Stimulated activated CD4-positive, alpha-beta T cell treated with anti-CD3 and anti-CD28 coated beads, Interleukin-1b, Interleukin-23, amount 100 ng/mL, for 1 hour (primary cell): ENCODE measurements at places on chromosomes 2 and 18.

GRCh38 chr2:62208074-62208757 lies 12.3 kb downstream of the B3GNT2 start:
- DNase-seq = no peak

DNA sequence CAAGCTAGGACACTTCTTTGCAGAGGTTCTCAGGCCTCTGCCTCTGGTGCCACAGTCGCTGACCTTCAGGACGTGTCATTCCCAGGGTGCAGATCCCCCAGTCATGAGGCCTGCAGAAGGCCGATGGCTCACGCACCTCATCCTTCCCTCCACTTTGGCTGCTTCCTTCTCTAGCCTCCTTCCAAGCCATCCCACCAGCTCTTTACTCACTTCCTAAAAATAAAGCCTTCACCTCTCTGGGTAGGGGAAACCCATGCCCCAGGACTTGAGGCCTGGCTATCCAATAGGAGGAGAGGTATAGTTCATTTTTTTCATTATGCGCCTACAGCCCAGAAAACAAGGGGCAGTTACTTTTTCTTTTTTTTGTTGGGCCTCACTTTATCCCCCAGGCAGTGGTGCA lies 91.4 kb downstream of the B3GNT2 start:
- no peak for DNase-seq

DNA sequence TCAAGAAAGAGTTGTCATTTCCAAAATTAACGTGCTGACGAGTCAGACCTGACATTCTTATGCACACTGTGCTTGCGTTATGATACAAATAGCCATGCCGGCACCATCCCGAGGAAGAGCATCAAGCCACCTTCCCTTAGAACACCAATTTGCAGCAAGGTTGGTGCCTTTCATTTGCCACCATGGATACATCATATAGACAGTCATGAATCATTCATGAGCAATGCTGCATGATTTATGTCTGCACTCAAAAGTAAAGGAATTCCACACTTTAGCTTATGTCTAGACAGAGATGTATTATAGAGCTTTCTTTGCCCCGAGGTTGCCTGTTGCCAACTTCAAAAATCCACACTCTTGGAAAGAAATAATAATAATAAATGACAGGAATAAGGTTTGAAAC lies 166.9 kb downstream of the VWC2L start:
- DNase-seq = no peak

GRCh38 chr18:11960743-11961380 lies 20.4 kb upstream of the IMPA2 start:
- no peak for DNase-seq

DNA sequence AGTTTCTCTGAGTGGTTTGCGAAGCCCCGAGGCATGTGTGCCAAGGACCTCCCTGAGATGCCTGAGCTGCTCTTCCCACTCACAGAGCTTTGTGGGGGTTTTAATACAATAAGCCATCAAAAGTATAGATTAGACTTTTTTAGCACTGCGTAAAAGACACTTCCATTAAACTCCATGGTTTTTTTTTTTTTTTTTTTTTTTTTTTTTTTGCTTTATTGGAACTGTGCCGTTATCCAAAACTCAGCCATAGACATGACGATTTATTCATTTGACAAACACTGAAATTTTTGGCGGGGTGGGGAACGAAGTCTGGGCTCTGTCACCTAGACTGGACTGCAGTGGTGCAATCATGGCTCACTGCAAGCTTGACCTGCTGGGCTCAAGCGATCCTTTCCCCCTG lies 18.4 kb downstream of the NPPC start:
- DNase-seq = no peak

DNA sequence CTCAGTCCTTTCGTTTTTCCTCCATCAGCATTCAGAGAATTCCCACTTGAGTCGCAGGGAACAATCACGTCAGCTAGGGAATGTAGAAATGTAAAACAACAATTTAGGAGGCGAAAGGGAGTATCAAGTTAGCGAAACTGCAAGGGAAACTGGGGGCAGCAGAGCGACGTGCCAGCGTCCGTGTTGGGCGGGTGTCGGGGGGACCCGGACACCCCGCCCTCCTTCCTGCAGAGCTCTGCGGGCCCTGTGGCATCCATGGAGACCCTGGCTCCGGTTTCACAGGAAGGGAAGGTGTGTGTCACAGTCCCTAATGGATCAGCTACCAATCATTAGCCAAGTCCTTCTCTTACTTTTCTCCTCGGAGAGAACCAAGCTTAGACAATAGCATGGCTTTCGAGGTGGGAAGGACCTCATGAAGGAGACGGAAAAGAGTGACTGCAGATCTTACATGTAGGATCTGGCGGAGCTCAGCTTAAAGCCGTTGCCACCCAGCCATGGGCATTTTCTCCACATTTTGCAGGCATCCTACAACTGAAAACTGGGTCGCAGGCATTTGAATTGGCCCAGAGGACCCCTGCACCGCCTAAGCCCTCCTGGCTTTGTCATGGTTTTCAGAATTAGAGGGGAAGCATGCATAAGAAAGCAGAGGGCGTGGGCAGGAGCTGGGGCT lies 33.7 kb downstream of the SOX11 start:
- no peak for DNase-seq

DNA sequence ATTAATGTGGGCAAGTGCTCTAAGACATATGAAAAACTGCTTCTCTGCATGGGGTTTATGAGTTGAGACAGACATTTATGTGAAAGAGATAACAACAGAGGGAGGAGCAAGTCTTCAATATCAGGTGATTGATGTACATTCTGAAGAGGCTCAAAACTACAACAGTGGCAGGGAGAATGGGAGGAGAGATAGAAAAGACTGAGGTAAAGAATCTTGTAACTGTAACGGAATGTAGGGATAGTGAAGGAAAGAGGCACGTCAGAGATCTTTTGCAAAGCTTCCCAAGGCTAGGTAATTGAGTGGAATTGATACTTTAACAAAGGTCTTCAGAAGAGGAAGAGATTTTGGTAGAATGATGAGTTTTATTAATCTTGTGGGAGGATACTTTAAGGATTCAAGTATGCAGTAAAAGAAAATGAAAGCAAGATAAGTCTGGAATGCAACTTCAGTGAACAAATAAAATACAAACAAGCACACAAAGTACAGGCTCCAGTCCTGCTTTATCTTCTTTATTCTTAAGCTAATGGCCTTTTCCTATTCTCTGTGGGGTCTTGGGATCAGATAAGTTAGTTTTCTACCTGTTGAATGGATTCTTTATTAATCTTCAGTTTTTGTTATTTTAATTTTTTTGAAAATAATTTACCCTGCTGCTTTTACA lies 15.0 kb downstream of the SMAD4 start:
- no peak for DNase-seq

DNA sequence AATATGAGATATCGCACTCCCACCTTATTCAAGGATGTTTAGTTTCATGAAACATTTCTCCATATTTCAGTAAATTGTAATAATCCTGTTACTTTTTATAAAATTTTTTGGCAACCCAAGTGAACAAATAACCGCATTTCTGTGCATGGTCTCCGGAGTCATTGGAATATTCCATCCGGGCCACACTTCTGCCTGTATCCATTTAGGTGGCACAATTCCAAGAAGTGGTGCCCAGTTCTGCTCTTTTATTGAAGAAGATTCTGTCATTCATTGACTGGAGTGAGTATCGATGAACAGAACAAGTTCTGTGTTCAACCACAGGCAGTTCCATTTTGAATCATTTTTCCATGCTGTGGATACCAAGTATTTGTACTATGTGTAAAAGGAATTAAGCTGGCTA lies 26.6 kb upstream of the ICOS start:
- no peak for DNase-seq

GRCh38 chr2:160210599-160211138 lies 10.6 kb upstream of the ITGB6 start:
- peak; percentile 29 for DNase-seq

DNA sequence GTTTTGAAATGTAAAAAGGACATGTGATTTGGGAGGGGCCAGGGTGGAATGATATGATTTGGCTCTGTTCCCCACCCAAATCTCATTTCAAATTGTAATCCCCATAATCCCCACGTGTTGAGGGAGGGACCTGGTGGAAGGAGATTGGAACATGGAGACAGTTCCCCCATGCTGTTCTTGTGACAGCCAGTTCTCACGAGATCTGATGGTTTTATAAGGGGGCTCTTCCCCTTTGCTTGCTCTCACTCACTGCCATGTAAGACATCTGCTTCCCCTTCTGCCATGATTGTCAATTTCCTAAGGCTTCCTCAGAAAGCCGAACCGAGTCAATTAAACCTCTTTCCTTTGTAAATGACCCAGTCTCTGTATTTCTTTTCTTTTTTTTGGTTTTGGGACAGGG lies 39.2 kb downstream of the FECH start:
- no peak for DNase-seq

- DNase-seq = no peak
Observed at GRCh38 chr2:229832510-229832898, 89.3 kb downstream of the TRIP12 start.

DNA sequence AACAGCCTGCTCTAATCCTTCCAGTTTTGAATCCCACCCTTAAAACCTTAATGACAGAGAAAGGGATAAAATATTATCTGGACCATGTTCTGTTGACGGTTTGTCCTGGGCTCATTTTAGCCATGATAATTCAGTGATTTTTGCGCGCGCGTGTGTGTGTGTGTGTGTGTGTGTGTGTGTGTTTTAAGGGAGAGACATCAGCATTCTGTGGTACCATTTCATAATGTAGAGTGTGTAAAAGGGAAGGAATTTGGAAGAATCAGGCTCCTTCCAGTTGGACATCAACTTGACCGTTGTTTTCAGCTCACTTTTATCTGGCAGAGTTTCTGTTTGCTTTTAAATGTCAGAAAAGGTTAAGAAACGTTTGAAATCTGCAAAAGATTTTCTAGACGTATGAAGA lies 535.5 kb downstream of the TNS1 start:
- no peak for DNase-seq

- DNase-seq = no peak
Observed at GRCh38 chr2:149490296-149490695, 97.3 kb downstream of the MMADHC start.

GRCh38 chr18:23964282-23965238 lies 50.0 kb upstream of the TTC39C start:
- DNase-seq = peak; percentile 13

GRCh38 chr2:17753803-17754663 lies at the start of the genes GEN1 and SMC6:
GEN1 (plus strand) TSS chr2:17754138; CDS start chr2:17759944, 5,806 bp downstream.
SMC6 (minus strand) TSS chr2:17753810; CDS start chr2:17745946, 7,864 bp downstream.
- peak; percentile 75 for DNase-seq

DNA sequence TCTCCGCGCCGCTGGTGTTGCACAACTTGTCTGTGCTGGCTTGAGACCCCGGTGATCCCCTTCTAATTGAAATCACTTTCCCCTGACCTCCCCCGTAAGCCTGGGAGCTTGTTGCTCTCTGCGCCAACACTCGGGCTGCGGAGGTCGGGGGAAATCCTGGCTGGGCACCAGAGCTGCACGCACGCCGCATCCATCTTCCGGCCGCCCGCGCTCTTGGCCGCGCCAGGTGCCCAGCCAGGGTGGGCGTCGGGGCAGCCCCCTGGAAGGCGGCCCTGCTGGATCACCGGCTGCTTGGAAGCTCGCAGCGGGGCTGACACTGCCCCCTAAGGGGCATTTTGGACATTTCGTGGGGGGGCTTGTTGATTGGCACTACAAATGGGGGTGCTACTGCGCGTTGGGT lies 280.3 kb upstream of the SKOR2 start:
- DNase-seq = no peak

- DNase-seq = no peak
Observed at GRCh38 chr2:39058101-39058500, 62.8 kb downstream of the SOS1 start.

DNA sequence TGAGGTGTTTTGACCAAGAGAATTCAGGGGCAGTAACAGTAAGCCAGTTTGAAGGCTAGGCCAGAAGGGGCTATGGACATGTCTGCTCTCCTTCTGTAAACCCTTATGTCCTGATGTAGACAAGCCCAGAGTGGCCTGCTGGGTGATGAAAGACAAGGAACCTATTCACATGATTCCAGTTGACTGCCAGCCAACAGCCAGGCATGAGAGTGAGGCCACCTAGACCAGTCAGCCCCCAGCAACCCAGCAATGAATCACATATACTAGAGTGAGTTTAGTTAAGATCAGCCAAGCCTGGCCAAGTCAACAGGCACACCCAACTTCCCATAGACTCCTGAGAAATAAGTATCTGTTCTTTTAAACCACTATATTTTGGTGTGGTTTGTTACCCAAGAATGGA lies 1889.7 kb upstream of the CELF4 start:
- no peak for DNase-seq

DNA sequence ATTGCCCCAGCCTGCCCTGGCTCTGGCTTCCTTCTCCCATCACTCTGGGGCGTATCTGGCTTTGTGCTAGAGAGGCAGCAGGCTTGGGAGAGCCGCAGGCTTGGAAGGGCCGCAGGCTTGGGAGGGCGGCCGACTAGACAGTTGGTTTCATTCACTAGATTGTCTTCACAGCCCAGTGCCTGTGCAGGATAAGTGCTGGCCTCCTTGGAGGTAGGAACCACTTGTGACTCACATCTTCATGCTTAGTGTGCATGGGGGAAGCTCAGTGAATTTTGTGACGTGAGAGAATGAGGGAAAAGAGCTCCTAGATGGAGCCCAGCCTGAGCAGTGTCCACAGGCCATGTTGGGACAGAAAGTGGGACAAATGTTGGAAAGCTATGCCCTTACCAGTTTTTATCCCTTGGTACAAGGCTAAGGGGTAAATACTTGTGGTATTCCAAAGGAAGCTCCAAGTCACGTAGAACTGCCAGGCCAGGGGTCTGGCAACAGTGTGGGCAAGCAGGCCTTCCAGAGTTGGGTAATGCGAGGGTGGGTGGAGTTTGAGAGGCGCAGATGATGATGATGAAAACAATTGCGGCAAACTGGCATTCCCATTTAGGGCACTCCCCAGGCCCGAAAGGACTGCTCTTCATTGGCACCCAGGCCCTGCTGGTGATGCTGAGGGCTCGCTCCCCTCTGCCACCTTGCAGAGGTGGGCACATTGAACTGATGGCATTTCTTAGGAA lies 100.1 kb downstream of the DDX1 start:
- DNase-seq = no peak

GRCh38 chr2:139142252-139142880 lies 362.2 kb upstream of the NXPH2 start:
- DNase-seq = no peak
